ENCODE measurements at places on chromosomes 2 and 18.

- DNase-seq, result peak; percentile 2
Measured at GRCh38 chr2:12424809-12425208, 291.9 kb upstream of the TRIB2 start.

DNA sequence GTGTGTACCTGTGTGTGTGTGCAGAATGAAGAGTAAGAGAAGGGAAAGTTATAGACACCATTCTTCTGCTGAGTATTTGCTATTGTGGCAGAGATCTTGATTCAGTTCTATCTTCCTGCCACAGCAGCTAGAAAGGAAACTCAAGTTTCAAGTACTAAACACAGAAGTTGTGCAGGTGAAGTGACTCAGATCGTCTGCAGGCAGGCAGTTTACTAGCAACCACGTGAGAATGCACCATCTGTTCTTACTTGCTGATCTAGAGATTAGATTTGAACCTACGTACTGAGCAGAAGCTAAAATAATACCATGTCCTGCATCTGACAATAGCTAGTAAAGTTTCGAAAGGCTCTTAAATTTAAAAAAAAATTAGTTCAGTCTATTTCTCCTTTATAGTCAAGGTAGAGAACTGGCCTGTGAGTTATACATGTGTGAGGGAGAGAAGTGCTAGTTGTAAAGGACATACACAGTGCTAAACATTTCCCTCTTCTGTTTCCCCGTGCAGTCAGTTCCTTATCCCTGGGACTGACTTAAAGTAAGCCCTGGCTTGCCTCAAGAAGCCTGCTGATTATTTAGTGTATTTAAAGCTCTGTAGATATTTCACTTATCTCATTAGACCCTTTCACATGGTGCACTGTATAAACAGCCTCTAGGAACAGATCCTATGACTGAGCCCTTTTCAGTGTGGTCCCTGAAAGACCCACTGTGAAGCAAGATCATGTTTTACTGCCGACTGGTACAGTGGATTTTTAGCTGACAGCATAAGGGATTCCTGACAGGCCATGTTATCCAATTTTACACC is 45.0 kb downstream of the SLC38A11 start:
- DNase-seq, result peak; percentile 76

DNA sequence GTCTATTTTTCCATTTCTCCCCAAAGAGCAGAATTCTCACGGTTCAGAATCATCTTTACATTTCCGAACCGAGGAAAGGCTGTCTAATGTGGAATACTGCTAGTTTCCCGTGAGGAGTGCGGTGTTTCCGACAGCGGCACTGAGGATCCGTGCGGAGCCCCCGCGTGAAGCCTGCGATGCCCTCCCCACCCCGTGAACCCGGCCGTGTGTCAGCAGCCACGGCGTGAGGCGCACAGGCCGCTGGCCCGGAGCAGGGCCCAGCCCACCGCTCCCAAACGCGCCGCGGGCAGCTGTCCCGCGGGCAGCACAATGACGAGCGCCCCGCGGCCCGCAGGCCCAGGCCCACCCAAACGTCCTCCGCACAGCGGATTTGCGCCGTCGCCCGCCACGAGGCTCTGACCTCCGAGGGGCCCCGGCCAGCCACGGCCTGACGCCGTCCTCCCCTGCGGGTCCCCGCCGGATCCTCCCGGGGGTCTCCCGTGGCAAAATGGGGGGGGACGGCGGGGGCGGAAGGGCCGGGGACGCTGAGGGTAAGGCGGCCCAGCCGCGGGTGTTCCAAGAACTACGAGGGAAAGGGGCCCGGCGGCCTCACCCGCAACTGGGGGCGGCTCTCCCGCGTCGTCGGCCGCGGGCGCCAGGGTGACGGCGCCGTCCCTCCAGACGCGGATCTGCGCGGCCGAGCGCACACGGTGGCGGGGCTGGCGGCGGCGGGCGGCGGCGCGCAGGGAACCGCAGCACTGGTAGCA is 796 bp downstream of the SPIRE1 start:
- no peak for DNase-seq

- DNase-seq, result no peak
Measured at GRCh38 chr2:54557601-54558187, 101.6 kb downstream of the SPTBN1 start.

DNA sequence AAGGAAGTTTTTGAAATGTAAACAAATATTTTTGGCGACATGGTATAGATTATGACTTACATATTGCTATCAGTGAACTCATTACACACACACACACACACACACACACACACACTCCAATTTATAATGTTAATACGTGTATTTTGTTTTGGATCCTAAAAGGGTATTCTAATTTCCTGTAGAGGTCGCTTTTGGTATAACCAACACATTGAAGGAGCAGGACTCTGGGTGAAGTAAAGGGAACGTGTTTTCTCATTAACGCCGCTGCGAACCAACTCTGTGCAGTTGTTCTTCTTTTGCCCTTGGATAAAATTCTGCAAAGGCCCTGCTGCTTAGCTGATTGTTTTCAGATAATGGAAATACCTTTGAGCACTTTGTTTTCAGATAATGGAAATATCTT is 190.4 kb downstream of the PMAIP1 start:
- DNase-seq, result no peak

- DNase-seq, result no peak
Measured at GRCh38 chr18:56112984-56113383, 525.0 kb upstream of the TCF4 start.

- DNase-seq, result no peak
Measured at GRCh38 chr2:62045017-62045543, 139.6 kb downstream of the COMMD1 start.

DNA sequence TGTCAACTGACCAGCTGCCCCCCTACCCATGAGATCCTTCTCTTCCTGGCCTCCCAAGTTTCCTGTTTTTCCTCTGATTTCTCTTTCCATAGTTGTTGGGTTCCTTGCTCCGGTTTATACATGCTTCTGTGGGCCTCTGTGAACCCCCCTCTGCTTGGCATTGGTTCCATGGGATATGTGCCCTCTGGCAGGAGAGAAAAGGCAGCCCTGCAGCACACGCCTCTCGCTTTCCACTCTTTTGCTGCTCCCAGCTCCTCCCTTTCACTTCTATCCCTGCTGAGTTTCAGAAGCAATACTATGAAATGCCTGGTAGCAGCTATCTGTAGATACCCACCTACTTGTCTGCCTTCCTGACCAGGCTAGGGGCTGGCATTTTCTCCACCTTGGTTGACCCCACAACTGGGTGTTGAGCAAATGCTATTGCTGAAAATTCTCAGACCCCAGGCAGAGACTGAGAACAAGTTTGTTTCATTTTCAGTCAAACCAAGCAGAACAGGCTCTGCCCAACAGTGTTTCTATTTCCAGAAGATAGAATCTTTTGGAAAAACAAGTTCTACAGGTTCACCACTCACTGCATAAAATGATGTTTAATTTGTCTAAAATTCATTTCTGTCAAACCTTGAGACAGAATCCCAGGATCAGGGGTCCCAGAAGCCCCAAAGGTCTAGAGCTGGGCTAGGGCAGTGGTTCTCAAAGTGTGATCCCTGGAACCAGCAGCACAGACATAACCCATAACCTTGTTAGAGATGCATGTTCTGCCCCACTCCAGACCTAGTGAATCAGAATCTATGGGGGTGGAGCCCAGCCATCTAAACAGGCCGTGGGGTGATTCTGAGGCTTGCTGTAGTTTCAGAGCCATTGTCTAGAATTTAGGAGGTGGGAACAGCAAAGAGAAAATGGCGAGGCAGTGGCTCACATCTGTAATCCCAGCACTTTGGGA is 13.4 kb downstream of the CAPG start:
- DNase-seq, result no peak

DNA sequence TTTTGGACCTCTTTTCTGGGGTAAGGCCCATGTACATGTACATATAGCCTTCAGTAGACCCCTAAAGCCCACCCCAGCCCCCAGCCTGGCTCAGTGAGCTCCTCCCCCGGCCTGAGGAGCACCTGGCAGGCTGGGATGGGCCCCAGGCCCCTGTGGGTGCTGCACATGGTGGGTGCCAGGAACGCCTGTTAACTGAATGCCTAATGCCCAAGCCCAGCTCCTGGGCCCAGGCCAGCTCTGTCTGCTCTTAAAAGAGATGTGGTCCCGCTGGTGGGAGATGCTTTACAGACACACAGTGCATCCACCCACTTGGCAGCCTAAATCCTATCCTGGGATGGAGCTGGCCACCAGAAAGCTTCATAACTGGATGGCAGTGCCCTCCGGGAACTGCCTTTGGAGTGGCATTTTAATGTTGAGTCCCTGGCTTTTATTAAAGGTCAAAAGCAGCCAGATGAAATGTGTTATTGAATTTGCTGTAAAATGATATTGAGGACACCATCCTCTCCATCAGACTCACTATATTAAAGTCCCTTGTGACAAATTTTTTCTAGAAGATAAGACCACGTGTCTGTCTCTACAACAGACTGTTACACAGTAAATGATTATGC is 7.7 kb upstream of the OXER1 start:
- DNase-seq, result no peak

DNA sequence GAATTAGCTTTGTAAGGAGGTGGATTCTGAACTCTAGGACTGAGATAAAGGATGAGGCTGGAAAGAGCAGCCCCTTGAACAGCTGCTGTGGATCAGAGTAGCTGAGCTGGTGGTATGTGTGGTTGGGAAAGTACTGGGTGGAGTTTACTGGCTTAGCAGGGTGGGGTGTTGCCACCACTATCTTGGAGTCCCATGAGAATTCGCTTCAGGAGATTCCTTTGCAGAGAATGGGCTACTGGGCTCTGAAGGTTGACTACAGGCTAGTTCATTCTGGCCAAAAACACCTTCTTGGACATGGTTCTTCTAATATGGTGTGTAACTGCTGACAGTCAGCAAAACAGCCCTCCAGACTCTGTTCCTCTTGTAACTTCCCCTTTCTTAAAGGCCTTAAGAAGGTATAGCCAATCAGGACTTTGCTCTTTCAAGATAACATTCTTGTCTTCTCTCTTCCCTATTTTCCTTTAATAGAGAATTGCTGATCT is 52.7 kb downstream of the TET3 start:
- DNase-seq, result no peak

GRCh38 chr2:46574457-46575355 is 95.3 kb downstream of the TMEM247 start:
- DNase-seq, result no peak

- no peak for DNase-seq
Measured at GRCh38 chr2:172564376-172564775, 8.5 kb downstream of the PDK1 start.

- DNase-seq, result no peak
Measured at GRCh38 chr18:49094136-49094535, 143.4 kb upstream of the SMAD7 start.

DNA sequence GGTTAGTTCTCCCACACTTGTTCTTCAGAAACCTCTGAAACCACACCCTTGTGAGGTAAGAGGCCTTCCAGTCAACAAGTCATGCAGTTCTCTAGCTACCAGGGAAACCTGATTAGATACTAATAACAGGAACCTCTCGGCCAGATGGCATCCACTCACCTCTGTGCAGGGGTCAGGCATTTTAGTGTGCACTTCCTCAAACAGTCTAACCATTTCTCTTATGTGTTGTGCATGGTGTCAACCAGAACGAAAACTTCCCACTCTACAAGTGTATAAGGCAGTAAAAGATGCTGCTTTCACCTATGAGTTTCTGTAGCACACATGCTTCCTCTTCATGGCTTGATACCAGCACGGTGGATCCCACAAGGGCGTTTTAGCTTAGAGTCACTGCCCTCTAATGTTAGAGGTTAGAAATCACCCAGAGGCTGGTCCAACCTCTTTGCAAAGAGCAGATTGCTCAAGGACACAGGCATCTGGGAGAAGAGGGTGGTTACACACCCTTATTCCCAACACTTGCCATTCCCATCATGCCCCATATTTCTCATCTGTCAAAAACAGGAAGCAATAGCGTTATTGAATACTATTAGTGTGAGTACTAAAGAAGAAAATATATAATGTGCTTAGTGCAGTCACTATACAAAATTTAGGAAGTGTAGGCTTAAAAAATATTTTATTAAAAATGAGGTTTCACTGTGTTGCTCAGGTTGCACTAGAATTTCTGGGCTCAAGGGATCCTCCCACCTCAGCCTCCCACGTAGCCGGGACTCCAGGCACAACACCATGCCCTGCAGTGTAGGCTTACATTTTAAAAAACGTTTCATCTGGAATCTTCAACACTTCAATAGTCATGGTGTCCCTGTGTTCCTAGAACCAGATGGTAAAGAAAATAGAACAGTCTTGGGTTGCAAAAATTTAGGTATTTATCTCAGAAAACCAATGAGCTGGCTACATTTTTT is 34.5 kb upstream of the RAB31 start:
- DNase-seq, result no peak

- no peak for DNase-seq
Measured at GRCh38 chr2:85137156-85137555, 4.0 kb downstream of the TCF7L1 start.

DNA sequence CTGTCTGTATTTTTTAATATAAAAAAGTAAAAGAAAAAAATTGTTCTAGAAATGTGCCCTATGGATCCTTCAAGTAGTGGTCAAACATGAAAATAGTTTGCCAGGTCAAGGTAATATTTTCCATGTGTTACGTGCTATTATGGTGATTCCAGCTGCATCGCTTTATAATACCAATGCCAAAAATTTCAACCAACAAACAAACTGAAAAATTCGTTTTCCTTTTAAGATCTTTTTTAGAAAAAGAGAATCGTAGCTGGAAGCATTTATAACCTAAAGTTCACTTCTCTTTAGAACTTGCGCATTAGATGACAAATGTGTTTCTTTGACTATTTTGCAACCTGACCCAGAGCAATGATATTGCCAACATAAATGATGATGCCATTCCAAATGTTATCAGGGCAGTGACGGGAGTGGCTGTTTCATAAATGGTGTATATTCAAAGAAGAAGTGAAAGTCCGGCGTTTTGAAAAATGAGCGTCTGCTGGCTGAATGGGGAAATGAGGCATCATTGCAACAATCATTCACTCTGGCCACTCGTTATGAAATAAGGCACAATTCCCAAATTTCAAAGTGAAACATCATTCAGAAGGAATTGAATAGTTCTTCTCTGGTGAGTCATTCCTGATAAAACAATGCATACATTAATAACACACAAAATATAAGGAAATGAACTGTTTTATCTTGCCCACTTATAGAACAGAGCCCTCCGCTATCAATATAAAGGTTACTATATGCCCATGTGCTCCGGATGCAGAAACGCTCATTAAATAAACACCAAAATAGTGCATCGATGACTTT is 297.4 kb downstream of the TGIF1 start:
- DNase-seq, result no peak

GRCh38 chr2:126793885-126794613 is 104.6 kb upstream of the TEX51 start:
- DNase-seq, result no peak

- no peak for DNase-seq
Measured at GRCh38 chr2:535222-535621, 142.0 kb downstream of the TMEM18 start.

GRCh38 chr18:24227977-24228666 is 89.3 kb downstream of the CABYR start:
- DNase-seq, result no peak

DNA sequence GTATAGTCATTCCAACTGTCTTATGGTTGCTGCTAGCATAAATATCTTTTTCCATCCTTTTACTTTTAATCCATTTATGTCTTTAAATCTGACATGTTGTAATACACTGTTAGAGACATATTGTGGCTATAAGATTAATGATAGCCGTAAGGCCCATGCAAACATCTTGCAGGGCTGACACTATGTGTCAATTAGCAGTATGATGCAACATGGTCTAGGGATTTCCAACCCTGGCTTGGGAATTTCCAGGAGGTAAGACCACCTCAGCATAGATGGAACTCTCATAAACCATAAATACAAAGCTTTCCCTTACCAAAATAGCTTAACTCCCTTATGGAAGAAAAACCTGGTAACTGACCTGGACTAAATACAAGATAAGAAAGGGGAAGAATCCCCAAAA is 16.5 kb downstream of the SCLY start:
- DNase-seq, result no peak
